ENCODE measurements at places on chromosomes 4 and X. TPM values are rescaled to one million over a fixed set of nuclear protein-coding genes. Genes with fewer than 3 reads are reported as not detected.
A peak's percentile ranks its signal among the peaks of the same experiment; 100 is the strongest.

The TIGD2 gene
- 4.5 TPM for total RNA-seq

- DNase-seq, result peak; percentile 64
Measured at GRCh38 chr4:173494013-173494970, 35.7 kb downstream of the HAND2 start.

DNA sequence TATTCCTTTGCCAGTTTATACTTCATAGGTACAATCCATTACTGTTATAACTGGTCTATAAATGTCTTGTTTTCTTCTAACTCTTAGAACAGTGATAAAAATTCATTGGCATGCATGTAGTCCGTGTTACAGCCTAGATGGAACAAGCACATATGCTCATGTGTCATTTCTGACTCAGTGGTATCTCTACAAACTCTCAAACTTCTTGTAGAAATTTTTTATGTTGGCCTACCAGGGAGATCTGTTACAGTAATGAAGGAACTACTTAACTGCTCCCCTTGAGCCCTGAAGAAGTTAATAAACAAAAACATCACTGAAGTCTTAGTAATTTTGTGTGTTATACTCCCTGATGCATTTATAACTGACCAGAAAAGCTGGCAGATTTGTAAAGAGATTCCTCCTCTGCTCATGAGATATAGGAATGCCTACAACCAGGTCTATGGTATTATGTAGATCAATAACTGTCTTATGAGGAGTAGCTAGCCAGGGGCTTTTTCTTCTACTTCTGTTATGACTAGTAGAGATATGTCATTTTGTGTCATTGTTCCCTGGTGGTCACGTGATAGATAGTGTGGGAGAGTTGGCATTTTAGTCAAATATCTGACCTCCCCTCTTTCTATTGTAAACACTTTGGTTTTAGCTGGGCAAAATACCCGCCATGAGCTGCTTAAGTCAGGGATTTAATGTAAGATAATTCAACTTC lies 53.7 kb upstream of the FAAH2 start:
- peak; percentile 15 for DNase-seq

GRCh38 chr4:184748251-184748652 lies 14.4 kb upstream of the CENPU start:
- no peak for DNase-seq

DNA sequence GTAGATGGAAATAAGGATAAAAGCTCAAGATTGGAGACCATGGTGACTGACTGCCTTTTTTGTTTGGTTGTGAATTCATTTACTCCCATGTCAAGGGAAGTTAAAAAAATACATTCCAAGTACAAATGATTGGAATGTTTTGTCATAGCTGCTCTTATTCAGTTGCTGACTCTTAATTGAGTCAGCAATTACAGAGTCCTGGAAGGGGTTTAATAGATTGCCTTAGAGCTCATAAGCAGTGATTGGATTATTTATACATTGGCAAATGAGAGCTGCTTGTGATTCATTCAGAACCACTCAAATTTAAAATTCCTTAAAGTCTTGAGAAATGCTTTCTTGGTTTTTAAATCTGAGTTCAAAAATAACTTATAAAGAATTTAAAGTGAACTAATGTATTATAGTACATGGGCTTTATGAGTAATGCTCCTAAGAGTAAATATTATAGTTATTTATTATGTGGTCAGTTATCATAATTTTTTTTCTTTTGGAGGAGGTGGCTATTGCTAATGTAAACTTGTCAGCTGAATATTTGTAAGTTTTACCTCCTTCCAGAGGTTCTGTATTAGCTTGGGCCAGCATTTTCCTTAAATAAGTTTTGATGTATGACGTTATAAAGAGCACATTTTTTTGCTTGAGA lies 13.6 kb downstream of the JADE1 start:
- no peak for DNase-seq

DNA sequence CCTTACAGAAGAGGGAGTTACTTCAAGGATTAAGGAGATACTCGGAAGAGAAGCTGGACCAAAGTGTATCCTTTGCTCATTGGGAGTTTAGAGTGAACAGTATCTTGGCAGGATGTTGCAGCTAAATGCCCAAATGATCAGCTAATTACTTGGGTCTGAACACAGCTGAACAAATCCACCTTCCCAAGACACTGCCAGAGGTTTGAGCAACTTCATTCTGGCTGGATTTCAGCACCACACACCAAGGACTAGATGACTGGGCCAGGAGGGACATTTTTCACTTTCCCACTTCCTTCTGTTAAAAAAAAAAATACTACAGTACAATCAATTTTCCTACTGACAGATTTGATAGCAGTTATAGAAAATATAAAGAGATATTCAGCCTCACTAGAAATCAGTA lies 324.6 kb downstream of the MID1IP1 start:
- DNase-seq, result no peak

Data from activated T-cell treated with anti-CD3 and anti-CD28 coated beads, Interleukin-2, amount 50 U/mL, for 72 hours (primary cell).